ENCODE measurements at places on chromosomes 1 and 21.

DNA sequence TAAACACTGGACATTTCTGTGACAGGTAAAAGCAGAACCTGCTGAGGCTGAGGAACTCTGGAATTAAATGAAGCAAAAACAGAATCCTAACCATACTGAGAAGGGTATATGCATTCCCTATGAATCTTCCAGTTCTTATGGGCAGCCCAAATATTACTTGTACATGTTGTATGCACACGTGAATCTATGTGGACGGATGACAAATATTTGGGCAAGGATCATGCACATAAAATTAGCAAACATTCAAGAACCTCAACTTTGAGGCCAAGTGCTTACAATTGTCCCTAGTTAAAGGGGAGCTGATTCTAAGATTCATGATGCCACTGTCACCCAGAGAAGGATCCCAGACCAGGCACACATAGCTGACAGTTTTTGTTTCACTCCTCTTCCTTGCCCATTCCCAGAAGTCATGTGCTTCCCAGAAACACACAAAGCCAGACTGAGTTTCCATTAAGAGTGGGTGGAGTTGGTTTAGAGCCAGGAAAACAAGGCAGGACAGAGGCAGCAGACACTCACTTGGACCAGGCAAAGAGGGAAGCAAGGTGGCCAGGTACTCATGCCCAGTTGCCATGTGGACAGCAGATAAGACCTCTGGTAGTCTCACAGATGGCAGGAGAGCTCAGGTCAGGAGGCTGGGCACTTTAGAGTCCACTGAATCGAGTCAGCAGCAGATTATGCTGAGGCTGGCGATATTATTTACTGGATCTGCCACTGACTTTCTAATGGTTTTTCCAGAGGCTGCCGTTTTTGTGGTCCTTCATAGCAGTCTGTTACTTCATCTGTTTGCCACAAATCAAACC lies 25.6 kb downstream of the AK2 start:
- DNase-seq, result no peak

DNA sequence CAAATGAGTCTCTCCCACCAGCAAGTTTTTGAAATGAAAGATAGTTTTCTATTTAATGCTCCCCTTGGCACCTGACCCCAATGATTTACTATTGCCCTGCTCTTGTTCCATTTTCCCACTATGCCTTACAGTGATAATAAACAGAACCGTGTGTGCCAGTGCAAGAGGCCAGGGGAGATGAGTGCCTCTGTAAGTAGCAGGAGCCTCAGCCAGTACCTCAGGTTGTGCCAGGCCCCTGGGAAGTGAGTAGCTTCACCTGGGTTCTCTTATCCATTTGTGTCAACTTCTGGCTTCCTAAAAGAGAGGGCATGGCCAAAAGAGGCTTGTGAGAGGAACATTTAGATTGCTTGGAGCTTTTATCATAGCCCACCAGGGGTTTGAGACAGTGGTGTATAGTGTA lies 3.4 kb upstream of the ROR1 start:
- no peak for DNase-seq

DNA sequence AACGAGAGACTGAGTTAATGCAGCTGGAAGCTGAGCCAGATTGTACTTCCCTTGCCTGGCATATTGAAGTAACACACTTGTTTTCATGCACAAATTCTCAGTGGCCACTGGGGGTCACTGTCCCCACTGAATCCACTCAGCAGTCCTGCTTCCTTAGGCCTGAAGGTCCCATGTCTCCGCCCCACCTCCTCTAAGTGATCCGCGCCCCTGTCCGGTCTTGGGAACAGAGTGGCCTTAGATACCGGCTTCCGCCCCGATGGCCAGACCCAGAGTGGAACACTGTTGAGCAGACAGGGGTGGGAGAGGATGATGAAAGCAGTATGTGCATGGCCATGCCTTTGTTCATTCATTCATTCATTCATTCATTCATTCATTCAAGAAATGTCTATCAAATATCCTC lies 34.8 kb downstream of the CHAF1B start:
- DNase-seq, result peak; percentile 89

DNA sequence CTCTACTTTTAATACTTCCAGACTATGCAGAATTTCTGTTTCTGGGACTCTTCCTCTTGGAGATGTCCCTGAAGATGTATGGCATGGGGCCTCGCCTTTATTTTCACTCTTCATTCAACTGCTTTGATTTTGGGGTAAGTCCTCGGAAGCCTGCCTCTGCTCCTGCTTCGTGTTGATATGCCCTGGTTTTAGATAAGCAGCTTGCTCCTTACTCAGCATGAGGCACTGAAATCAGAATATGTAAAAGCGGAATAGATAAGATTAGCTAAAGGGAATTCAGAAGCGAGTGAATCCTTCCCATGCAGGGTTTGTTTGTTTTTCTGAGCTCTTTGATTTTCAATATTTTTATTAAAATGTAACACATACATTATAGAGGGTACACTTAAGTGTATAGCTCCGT lies 234.7 kb downstream of the CACNA1E start:
- no peak for DNase-seq

GRCh38 chr1:201266774-201267173 lies 16.5 kb upstream of the PKP1 start:
- DNase-seq, result peak; percentile 57

- peak; percentile 89 for DNase-seq
Observed at GRCh38 chr21:42570841-42571387, 57.3 kb downstream of the SLC37A1 start.

GRCh38 chr1:198494658-198495103 lies 45.8 kb downstream of the ATP6V1G3 start:
- DNase-seq, result no peak

GRCh38 chr21:37932936-37933335 lies 16.7 kb upstream of the KCNJ6 start:
- DNase-seq, result no peak
